NT2/D1 (cell line): ENCODE measurements at places on chromosomes 7 and 10.

- no peak for DNase-seq
Measured at GRCh38 chr10:102675011-102675665, 30.9 kb downstream of the TRIM8 start.

GRCh38 chr10:95896071-95896850, 11.5 kb upstream of the CC2D2B start:
- no peak for DNase-seq

DNA sequence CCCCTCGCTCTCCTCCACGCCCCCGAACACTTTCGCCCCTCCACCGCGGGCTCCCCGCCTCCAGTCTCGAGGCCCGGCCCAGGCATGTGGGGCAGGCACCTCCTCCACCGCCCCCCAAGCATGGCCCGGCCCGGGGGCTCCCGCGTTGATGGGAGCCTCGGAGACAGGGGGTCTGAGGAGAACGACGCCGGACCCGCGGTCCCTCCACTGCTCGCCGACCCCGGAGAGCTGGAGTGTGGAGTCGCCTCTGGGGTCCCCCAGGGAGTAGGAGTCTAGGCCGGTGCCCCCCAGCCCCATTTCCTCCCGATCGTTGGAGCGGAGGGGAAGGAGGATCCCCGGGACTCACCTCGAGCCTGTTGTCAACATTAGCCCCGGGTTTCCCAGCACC, 206 bp downstream of the UPF2 start:
- no peak for DNase-seq

DNA sequence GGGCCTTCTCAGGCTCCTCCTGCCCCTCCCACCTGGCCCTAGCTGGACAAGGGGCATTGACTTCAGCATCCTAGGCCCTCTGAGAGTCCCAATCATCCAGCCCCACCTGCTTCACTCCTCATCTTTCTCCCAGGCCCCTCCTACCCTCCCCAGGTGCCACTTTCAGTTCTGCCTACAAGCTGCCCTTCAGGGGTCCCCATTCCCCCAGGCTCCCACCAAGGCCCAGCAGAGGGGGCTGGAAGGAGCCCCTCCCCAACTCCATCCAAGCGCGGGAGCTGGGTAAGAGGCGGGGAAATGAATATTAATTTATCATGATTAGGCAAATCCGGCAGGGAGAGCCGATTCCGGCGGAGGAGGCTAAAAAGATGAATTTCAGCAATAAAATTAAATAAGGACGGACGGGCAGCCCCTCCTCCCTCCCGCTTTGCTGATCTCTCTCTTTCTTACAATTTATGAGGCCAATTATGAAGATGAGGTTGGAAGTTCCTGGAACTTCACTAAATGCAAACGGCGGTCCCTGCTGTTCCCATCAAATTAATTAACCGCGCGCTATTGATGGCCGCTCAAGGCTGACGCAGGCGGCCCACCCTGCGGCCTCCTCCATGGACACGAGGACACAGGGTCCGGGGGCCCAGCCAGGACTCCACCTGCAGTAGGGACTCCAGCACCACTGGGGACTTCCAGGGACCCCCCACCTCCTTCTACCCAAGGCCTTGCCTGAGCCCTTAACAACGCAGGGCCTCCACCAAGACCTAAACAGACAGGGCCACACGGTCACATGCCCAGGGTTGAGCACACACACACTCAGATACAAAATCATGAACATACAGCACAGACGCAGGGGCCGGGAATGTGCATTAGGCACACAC, 13.9 kb downstream of the POLL start:
- DNase-seq, result no peak

GRCh38 chr10:44967616-44968015, 8.0 kb downstream of the RASSF4 start:
- DNase-seq, result no peak

GRCh38 chr10:14673189-14673861, 101.4 kb downstream of the FAM107B start:
- DNase-seq, result no peak

- DNase-seq, result no peak
Measured at GRCh38 chr10:130361351-130362105, 225.3 kb downstream of the GLRX3 start.

DNA sequence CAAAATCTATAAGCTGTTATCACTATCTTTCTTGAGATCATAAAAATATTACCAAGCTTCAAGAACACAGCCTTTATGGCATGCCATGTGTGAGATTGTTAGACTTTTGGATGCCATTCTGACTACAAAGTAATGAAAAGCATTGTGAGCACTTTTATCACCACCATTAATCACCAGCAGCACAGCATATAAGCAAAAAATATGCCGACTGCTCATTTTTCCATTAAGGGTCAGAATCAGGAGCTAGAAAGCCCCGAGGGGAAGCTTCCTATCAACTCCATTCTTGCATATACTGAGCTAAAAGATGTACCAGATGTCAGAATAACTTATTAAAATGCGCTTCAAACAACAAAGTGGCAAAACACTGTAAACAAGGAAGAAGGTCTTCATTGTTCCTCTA, 114.3 kb downstream of the LMBR1 start:
- DNase-seq, result no peak

DNA sequence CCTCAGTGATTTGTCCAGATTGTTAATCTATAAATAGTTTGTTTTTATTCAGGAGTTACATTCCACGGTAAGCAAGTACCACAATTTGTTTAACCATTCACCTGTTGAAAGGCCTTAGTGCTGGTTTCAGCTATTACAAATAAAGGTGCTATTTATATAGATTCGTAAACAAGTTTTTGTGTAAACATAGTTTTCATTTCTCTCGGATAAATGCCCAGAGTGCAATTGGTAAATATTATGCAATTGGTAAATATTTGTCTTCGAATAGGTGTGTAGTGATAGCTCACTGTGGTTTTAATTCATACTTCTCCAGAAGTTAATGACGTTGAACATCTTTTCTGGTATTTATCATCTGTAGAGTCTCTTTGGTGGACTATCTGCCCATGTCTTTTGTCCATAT, 76.4 kb upstream of the RSU1 start:
- DNase-seq, result no peak

DNA sequence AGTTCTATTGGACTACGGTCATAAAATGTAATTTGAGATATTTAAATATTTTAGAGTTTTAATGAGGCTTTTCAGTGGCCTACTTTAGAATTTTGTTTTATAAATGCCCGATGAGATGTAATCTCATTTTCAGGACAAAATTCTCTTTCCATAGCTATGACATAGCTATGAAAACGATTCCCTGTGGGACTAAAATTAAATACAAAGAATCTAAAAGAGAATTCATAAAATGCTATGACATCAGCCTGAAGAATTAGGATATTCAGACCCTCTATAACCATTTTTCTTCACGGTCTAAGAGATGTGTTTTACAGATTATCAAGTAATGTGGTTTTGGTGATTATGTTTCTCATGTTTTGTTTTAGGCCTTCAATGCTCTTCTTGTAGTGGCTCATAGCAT, 48.2 kb upstream of the ODAD2 start:
- DNase-seq, result no peak

DNA sequence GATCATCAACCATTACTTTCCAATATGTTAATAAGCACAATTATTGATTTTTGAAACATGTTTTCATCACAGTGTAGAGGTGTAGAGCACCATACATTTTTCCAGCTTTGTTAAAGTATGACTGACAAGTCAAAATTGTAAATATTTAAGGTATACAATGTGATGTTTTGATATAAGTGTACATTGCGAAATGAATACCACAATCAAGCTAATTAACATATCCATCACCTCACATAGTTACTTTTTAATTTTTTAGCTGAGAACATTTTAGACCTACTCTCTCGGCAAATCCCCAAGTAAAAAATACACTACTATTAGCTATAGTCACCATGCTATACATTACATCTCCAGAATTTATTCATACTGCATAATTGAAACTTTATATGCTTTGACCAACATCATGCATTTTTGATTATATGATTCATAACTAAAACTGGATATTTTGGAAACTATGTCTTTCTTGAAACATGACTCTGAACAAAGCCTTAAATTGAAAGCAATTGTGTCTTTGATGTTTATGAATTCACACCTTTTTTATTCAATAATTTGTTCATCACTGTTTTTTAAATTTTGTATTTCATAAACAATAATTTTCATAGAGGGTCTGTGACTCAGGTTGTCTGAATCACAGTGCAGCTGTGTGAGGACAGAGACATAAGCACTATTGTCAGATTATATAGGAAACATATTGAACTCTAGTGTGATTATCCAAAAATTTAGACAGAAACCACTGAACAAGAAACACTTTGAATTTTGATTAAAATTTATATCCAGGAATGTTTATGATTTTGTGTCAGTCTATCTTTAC, 486.1 kb downstream of the SEMA3D start:
- no peak for DNase-seq

DNA sequence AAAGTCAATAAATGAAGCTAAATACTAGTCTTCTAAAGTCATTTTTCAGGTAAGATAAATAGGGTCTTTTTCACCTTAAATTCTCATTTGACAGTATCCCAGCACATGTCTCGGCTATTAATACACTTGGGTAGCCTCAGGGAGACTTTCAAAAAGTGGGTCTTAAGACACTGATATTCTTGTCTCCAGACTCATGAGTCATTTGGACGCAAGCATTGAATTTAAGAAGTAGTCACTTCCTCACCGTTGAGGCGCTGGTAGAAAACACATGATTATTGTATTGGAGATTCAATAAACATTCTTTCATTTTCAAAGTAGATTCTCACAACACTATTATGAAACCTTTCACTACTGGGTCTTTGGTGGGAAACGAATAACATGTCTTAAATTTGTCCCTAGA, 108.9 kb upstream of the SP8 start:
- DNase-seq, result no peak

- DNase-seq, result peak; percentile 36
Measured at GRCh38 chr7:159141660-159142059, 3.0 kb downstream of the VIPR2 start.

- no peak for DNase-seq
Measured at GRCh38 chr7:129940329-129940728, 12.4 kb downstream of the UBE2H start.

DNA sequence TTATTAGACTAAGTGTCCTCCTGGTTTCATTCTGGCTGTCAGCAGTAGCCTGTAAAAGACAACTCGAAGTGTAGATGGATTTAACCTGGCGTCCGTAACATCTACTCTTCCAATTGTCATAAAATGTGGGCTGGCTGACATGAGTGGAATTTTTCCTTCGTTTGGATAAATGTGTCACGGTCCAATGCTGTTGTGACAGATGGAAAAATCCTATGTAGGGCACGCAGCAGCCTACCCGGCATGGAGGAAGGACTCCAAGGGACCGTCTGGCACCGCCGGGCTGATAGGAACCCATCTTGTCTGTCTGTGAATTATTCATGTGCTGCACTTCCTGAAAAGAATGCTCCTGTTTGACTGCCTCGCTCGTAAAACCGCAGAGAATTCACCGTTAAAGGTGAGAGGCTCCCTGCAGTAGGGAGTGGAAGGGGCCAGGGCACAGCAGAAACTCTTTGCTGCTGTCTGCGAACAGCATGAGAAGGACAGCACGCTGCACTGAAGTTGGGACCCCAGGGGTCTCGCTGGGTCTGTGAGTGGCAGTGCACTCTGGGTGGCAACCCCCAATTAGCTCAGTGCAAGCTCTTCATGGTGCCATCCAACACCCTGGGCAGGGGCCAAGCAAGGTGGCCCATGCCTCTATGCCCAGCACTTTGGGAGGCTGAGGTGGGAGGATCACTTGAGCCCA, 1.6 kb upstream of the ORAI2 start:
- DNase-seq, result no peak

DNA sequence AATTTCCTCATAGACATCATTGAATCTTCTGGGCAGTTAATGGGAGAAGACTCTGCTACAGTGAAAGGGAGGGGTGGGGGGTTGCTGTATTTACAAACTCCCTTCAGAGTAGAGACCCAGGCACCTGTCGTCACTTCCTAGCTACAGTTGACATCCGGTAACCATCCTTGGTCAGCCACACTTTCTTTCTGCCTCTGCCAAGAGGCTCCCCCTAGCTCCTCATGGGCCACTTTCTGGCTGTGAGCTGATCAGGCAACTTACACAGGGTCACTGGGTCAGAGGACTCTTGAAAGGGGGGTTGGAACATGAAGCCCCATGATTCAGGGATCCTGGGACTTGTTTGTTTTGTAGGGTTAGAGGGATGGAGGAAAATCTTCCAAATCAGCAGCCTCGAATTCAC, 1.2 kb downstream of the TECPR1 start:
- no peak for DNase-seq

DNA sequence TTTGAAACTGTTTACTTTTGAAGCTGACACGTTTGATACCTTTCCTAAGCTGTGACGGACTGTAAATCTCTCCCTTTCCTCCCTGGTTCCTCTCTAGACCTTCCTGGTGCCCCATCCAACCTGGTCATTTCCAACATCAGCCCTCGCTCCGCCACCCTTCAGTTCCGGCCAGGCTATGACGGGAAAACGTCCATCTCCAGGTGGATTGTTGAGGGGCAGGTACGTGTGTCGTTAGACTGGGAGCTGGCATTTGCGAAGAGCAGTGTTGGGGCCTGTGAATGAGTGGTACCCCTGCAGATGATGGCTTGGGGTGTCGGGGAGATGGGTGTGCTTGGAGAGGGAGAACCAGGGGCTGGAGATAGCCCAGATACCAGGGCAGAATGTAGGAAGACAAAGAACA, 602.7 kb upstream of the FOXK1 start:
- DNase-seq, result no peak

DNA sequence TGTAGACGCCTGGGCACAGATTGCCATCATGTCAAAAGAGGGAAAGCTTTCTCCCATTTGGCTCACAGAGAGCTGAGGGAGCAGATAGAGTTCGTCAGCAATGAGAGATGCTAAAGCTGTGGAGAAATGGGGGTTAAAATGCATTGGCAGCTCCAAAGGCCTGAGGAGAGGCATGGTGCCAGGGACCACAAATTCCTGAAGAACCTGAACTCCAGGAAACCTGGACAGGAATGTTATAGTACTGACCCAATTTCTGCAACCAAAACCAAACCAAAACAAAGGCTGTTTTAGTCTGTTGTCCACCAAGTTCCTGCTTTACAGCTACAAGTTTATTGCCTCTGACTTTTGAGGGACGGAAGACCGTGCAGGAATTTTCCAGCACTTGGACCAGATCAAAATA, 575.7 kb downstream of the REEP3 start:
- no peak for DNase-seq

DNA sequence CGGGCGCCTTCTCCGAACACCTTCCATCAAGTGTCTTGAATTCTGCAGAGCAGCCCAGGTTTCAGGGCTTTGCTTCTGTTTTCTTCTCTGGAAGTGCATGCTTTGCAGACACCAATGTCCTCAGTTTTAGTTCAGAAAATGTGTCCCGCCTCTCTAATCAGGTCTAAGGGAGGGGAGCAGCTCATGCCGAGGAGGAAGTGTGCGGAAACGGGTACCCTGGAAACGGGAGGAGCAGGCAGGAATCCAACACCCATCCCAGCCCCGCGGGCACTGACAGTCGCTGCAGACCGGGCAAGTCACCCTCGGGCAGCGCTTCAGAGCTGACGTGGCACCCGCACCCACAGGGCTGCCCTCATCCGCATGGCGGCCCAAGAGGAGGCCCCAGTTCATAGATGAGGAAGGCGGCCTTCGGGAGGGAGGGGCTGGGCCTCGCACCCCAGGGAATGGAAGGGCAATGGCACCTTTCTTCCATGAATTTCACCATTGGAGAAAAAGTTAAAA, 338.7 kb downstream of the DNAJB6 start:
- DNase-seq, result no peak

- DNase-seq, result no peak
Measured at GRCh38 chr7:38502848-38503247, 128.3 kb downstream of the AMPH start.

GRCh38 chr7:107025449-107026103, 18.9 kb upstream of the PRKAR2B start:
- no peak for DNase-seq
